Muscle of arm (tissue), 14 donors: ENCODE measurements at places on chromosomes 11 and 22. TPM values are rescaled to one million over a fixed set of nuclear protein-coding genes. Genes with fewer than 3 reads are reported as not detected.
A peak's percentile ranks its signal among the peaks of the same experiment; 100 is the strongest.

GRCh38 chr11:8258784-8259183 lies 4.9 kb downstream of the LMO1 start:
- DNase-seq: no peak

- DNase-seq: no peak
Observed at GRCh38 chr11:820655-821511, 2.2 kb downstream of the PNPLA2 start.

GRCh38 chr11:69137151-69137844 lies 18.4 kb upstream of the SMIM38 start:
- no peak for DNase-seq

DNA sequence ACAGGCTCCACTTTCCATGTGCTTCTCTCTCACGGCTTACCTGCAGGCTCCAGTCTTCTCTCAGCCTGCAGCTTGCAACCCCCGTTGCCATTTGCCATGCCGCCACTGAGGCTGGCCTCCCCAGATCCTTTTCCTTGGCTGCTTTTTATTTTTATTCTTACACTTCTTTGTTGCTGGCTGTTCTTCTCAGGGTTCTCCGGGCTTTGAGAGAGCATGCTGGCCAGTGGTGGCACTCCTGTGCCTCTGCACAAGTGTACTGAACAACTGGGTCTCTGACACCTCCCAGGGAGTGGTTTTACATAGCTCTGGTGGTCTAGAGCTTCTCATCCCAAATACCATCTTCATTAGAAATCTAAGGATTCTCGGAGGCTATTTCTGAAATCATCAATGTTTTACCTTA lies 241.7 kb upstream of the MTNR1B start:
- DNase-seq: no peak

GRCh38 chr11:64351136-64351631 lies 7.8 kb upstream of the RPS6KA4 start:
- no peak for DNase-seq

DNA sequence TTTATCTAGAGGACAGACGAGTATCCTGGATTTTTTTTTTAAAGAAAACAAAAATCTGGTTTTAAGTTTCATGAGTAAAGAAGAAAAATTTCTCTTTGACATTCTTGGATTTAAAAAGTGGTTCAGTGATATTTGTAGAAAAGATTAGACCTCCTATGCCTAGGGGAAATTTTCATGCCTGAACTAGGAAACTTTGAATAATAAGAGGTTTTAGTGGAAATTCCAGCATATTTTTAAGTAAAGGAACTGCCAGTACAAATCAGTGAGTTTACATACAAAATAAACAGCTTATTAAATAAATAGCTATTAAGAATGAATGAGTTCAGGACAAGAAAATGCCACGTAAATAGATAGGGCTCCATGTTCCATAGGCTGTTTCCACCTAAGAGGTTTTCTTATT lies 17.5 kb downstream of the JAM3 start:
- no peak for DNase-seq

DNA sequence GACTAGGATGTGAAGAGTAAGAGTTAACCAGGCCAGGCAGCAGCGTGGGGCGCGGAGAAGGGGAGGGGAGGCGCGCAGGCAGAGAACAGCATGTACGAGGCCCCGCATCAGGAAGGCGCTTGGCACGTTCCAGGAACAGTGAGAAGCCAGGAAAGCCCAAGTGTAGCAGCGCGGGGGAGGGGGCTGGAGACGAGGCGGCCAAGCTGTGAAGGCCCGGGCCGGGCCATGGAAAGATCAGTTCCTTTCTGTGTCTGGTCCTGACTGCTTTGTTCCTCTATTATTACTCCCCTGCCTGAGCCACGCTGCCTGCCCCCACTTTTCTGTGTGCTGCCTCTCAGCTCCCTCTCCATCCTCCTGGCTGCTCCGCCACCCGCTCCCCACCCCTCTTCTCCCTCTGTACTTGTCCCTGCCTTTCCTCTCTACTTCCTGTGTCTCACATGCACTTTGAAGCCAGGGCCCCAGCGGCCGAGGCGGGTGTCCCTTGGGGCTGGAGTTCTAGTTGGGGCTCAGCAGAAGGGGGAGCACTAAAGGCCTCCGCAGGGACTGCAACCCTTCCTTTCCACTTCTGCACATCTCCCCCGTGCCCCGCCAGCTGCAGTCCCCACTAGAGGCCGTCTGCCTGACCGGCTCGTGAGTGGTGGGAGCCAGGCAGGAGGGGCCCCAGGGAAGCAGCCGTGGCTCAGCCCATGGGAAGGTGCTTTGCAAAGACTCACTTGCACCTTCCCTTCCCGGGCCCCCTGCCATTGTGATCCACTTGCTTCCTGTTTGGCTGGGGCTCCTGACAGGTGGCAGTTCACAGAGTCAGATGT lies 63.7 kb downstream of the PRDM11 start:
- peak; percentile 96 for DNase-seq

GRCh38 chr11:11948242-11948947 lies 60.0 kb downstream of the DKK3 start:
- DNase-seq: no peak

GRCh38 chr11:45850446-45850845 lies 3.2 kb downstream of the CRY2 start:
- DNase-seq: no peak

DNA sequence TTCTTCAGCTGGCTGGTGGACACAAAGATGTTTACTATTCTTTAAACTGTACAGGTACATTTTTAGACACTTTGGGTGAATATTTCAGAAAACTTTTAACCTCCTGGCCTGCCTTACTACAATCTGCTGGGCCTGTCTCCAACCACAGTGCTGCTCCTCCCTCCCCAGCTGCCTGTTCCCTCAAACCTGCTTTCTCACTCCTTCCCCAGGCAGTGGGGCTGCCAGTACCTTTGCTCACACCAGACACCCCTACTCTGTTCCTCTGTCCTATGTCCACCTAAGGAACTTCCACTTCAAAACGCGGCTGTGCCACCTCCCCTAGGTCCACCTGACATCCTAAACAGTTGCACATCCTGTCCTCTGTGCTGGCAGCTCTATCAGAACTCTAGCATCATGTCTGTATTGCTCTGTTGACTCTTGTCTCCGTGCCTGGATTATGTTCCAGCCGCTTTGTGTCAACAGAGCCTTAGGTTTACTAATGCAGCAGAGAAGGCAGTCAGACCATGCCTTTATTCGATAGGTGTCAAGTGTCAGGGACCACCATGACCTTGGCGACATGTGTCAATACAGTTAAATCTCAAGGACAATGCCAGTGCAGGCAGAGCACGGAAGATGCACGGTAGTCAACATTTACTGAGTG lies 13.4 kb downstream of the ZP1 start:
- DNase-seq: no peak

GRCh38 chr11:32154275-32154674 lies 63.4 kb downstream of the RCN1 start:
- no peak for DNase-seq

DNA sequence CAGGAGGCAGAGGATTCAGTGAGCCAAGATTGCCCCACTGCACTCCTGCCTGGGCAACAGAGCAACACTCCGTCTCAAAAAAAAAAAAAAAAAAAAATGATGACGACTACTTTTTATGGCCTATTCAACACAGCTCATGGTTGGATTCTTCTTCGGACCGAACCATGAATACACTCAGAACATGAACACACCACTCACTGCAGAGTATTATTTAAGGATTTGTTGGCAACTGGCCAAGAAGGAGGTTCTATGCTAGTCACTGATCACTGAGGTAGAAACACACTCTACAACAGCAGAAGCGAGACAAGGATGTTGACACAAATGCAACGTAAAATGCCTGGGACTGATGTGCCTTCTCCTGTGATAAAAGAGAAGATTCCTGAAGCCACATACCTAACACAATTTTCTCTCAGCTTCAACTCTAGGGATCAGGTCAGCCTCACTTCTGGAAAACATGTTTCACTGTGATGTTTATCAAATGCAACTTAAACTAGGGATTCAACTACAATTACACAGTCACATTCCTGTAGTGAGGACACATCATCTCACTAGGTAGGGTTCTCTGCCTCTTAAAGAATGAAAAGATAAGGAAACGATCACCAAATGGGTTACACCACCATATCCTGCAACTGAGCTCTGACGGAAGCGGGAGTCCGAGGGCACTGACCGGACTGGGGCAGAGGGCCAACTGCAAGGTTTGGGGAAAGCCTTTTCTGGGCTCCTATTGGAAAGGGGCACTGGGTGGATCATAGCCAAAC lies 82.5 kb downstream of the SGSM3 start:
- no peak for DNase-seq

GRCh38 chr11:134941326-134941725 lies 529.3 kb upstream of the B3GAT1 start:
- DNase-seq: no peak

DNA sequence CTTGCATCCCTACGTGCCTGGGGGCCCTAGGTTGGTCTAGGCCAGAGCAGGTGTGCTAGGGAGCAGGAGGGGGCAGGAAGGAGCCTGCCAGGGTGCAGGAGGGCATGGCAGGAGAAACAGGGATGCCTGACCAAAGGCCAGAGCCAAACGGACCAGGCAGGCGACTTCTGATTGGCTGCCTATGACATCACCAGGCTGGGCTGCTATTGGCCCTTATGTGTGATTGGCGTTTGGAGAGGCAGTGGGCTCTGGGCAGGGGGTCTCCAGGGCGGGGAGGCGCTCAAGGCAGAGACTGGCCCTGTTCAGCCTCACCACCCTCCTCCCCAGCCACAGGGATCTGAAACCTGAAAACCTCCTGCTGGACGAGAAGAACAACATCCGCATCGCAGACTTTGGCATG lies 44.4 kb downstream of the MOB2 start:
- DNase-seq: no peak

- DNase-seq: no peak
Observed at GRCh38 chr11:64286801-64287159, 1.1 kb downstream of the GPR137 start.

DNA sequence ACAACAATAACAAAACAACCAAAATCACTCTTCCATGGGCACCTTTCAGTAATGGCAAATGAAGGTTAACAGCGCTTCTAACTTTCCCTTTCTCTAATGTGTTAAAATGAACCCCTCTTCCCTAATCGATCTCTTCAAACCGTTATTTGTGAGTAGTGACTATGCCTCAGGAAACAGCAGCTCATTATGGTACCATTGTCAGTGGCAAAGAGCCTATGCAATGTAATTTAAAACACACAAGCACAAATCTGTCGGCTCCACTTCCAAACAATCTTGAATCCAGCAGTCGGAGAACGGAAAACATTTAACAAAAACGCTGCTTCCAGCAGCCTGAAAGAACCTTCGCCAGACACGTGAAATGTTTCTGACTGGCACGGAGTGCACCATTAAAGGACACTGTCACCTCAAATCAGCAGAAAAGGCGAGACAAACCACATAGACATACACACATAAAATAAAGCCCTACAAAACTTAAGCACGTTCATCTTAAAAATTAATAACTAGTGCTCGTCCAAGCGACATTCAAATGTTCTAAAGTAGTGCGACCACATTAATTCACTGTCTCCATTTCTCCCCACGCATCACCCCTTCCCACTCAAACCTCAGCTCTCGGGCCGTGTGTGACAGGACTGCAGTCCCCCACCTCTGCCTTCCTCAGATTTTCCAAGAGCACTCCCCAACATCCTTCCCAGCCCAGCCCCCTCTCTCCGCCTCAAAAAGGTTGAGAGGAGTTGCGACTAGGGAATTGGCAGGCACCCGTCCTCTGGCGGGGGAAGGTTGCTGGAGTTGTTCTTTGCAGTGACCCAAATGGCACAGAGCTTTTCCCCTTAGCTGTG lies 748 bp downstream of the RAB30 start:
- DNase-seq: peak; percentile 70

DNA sequence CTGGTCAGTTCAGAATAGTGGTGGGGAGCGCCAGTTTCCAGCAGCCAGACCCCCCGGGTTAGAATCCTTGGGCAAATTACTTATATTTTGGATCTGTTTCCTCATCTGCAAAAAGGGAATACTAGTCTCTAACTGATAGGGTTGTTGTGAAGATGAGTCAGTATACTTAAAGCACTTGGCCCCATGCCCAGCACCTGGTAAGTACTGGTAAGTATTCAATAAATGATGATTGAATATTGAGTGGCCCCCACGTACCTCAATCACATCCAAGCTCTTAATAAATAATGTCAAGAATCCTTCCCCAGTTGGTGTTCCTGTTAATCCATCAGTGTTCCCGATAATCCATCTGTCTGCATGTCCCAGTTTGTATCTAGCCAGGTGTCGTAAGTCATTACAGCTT lies 12.1 kb downstream of the ACP2 start:
- no peak for DNase-seq

- DNase-seq: no peak
Observed at GRCh38 chr11:27640954-27641353, 59.3 kb downstream of the BDNF start.

DNA sequence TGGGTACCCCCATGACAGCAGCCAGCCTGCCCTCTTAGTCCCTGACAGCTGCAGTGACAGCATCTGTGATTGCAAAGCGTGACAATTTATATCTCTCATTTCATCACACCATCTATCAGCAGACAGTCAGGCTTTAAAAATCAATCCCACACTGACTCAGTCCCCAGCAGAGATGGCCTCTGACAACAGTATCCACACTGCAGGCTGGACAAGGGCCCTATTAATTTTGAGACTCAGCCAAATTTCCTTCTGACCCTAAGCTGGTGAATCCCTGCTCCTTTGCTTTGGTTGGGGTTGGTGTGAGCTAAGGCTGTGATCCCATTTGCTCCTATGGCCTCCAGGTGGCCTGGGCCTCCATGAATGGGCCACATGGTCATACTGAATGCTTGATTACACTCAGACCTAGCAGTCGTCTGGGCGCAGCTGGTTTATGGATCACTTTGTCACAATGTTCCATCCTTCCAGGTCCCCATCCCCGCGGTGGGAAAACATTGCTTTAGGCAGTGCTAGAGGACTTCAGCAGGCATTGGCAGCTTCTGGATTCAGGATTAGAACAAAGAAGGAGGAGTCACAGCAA lies 68.2 kb upstream of the B3GAT1 start:
- DNase-seq: no peak

DNA sequence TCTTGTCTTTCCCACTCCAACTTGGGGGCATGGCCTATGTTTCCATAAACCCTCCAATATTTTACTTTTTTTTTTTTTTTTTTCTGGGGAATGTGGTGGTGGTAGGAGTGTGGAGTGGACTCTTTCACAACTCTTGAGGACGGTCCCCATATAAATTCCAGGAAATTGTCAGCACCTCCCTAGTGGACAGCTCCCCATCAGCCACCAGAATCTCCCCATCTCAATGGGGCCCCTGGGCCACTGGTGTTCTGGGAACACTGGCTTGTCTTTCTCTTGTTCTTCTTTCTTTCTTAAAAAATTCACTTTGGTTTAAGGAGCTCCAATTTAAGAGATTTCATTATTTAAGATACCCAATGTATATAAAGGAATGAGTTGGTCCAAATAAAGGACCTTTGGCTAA lies 74.1 kb downstream of the ADM start:
- DNase-seq: no peak

- DNase-seq: no peak
Observed at GRCh38 chr11:66336234-66337102, at the start of gene RIN1. TSS of gene RIN1 (minus strand) at chr11:66336434. CDS start at chr11:66336402, 32 bp downstream.

PANX3 gene
- 0.12 TPM for polyA plus RNA-seq

KRTAP5-4 gene
- not detected for polyA plus RNA-seq

VPS51 gene
- 101 TPM for polyA plus RNA-seq

TTC38 gene
- polyA plus RNA-seq: 16.3 TPM

C11orf91 gene
- not detected for polyA plus RNA-seq

HARBI1 gene
- 3.4 TPM for polyA plus RNA-seq

PCNX3 gene
- polyA plus RNA-seq: 16.5 TPM

PTPRCAP gene
- 1.1 TPM for polyA plus RNA-seq

PHF21B gene
- 0.44 TPM for polyA plus RNA-seq

SCGB1C1 gene
- not detected for polyA plus RNA-seq

MRGPRX3 gene
- not detected for polyA plus RNA-seq

PIM3 gene
- polyA plus RNA-seq: 9.8 TPM

SGSM1 gene
- polyA plus RNA-seq: 0.77 TPM

ANO1 gene
- 9.7 TPM for polyA plus RNA-seq

ACR gene
- 0.58 TPM for polyA plus RNA-seq
